Activated CD8-positive, alpha-beta memory T cell treated with anti-CD3 and anti-CD28 coated beads for 1 hour (primary cell): ENCODE measurements at places on chromosomes 3 and 15.
A peak's percentile ranks its signal among the peaks of the same experiment; 100 is the strongest.

- no peak for DNase-seq
Observed at GRCh38 chr3:134846911-134847317, 51.9 kb downstream of the EPHB1 start.

DNA sequence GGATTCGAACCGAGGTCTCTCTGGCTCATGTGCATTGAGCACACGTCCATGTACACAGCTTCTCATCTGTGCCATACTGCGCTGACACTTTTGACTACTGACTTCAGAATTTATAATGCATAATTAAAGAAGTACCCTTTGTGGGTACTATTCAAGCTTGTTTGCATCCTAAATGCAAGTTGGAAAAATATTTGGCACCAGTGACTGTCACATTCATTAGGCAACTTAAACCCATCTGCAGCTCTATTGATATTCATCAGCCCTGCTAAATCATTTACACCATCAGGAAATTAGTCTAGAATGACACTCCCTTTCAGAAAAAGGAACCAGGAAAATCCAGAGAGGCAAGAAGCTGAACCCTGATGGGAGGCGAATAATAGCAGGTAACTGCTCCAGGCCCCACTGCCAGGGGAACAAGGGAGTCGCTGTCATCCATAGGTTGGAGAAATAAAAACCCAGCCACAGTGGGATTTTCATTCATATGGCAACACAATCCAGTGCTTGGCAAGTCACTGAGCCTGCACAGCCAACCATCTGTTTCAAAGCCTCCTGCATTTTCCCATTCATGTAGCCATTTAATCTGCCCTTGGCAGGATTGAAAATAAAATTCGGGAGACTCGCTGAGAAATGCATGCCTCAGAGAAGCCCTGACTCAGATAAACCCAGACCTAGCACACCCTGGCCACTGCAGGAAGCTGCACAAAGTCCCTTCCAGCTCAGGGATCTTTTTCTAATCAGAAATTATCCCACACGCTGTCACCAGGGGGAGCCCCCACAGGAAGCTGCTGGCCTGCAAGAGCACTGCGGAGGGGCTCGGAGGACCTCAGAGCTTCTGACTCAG lies 103.0 kb upstream of the VEPH1 start:
- DNase-seq, result no peak

DNA sequence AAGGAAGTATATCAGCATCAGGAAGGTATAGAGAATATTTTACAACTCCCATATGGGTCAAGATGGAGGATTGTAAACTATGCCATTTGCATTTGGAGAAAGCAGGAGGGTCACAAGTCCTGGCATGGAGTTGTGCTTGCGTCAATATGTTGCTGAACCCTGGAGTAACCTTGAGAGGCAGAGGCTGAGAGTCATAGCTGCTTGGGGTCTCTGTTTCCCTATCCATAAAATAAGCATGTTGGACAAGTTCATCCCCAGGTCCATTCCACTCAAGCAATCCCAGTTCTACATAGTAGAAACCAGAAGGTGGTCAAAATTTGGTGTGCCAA lies 273.6 kb downstream of the MECOM start:
- DNase-seq, result no peak

DNA sequence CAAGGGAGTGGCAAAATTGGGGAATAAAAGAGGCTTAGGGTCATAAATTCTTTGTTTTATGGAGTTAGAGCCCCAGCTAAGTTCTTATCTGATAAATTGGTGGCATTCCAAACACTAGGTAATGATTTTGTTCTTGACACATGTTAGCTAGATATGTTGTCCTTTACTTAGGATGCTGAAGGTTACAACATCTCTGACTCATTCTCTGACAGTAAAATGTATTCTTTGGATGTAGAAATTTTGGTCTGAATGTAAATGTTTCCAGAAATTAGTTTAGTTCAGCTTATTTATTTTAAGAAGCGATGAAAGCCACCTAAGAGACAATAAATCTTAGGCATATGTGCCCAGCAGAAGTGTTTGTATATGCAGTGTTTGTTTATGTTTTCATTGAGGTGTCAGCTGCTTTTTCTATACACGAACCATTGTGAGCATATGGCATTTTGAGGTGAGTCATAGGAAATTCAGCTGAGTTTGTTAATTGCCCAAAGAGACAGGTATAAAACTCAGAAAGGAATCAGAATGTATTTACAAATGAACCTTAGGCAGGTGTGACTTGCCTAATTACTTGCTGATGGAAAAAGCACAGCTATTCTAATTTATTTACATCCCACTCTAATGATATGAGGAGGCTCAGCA lies 247.7 kb downstream of the AGBL1 start:
- no peak for DNase-seq

DNA sequence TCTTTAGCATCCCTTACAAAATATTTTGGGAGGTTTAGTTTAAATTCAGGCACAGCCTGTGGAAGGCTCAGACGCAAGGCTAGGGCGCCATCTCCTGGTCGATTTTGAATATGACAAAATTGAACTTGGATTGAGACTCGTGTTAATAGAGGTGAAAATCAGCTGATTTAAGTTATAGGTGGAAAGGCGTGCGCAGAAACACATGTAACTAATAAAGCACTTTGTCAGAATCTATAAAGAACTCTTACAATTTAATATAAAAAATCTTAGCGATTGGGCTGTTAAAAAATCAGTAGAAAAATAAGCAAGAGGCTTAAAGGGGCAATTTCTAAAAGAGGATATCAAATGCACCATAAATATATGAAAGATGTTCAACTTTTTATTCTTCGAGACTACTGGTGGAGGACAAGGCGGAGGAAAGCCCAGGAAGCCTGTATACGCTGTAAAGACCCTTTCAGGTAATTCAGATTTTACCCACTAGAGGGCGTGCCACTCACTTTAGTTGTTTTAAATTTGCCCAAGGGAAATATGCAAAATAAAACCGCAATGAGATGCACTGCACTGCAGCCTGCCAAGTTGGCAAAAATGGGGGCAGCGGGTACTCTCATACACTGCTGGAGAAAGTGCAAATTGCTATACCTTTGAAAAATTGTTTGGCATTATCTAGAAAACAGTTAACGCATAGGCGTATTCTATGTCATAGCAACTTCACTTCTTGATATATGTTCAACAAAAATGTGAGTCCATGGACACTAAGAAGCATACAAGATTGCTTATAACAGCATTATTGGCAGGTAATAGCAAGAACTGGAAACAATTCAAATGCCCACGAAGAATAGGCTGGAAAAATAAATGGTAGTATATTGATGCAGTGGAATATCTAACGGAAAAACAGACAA lies 64.7 kb downstream of the SLC30A4 start:
- DNase-seq, result peak; percentile 45

GRCh38 chr15:91098451-91098850 lies 1.6 kb upstream of the SV2B start:
- no peak for DNase-seq

DNA sequence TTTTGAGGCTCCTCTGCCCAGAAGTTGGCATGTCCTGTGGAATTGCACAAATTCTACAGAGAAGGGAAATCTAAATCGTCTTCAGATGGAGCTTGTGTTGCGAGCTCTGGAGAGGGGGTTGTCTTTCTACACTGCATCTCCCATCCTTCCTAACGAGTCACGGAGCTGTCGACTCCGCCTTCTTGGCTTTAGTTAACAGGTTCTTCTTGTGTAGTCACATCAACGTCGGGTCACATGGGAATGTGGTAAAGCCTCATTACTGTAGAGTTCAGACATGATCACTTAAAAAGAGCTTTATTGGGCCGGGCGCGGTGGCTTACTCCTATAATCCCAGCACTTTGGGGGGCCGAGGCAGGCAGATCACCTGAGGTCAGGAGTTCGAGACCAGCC lies 60.0 kb downstream of the DNASE1L3 start:
- DNase-seq, result no peak

DNA sequence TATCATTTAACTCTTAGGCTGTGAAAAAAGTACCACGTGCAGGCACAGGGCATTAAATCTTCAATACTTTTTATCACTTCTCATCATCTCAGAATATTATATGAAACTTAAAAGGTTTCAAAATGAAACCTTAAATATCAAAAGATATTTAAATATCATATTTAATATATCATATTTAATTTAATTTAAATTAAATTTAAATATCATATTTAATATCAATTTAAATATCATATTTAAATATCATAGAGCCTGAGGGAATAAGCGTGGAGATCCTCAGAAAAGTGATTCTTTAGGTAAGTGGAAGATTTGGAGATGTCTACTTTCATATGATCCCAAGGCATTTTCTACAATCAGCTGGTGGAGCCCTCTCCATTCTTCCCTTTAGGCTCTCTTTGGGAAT lies 716.6 kb downstream of the OTOL1 start:
- no peak for DNase-seq

GRCh38 chr15:82933576-82933975 lies 18.9 kb downstream of the HOMER2 start:
- DNase-seq, result no peak

- no peak for DNase-seq
Observed at GRCh38 chr3:23696842-23697241, 108.9 kb upstream of the UBE2E1 start.

GRCh38 chr15:72231833-72232478 lies 966 bp upstream of the PKM start:
- DNase-seq, result no peak

- no peak for DNase-seq
Observed at GRCh38 chr15:73313861-73314260, 54.9 kb downstream of the HCN4 start.

- no peak for DNase-seq
Observed at GRCh38 chr3:101189176-101189575, 131.2 kb downstream of the IMPG2 start.

DNA sequence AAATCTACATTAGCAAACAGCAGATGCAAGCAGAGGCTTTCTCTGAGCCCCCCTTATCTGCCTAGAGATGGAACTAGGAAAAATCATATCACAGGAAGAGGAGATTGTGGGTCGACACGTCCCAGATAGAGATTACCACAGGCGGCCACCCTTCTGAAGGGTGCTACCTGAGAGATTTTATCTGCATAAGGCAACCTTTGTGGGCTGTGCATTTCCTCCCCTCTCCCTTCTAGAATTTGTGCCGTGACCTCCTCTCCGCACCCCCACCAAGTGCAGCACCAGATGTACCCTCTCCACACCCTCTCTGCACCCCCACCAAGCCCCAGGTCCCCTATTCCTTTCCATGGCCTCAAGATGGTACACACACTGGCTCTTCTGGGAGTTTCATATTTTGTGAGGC lies 27.4 kb downstream of the METTL6 start:
- no peak for DNase-seq

DNA sequence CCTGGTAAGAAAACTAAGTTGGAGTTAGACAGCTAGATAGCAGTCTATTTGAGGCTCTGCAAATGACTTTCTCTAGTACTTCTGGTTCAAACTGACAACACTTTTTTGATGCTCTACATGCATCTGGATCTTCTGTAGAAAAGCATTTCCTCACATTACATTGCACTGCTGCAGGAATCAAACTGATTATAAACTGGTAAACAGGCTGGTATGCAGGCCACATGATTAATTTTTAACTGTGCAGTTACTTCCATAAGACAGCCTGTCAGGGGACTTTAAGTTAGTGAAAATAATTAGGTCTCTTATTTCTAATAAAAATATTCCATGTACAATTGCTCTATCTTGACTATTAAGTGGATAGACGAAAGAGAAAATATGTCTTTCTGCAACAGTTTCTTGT lies 550.0 kb upstream of the ALCAM start:
- no peak for DNase-seq
